Germinal center (tissue), 1 donor: ENCODE measurements at places on chromosomes 16 and 17.
A peak's percentile ranks its signal among the peaks of the same experiment; 100 is the strongest.

- DNase-seq: no peak
Observed at GRCh38 chr17:67129283-67129682, 84.9 kb downstream of the CACNG1 start.

DNA sequence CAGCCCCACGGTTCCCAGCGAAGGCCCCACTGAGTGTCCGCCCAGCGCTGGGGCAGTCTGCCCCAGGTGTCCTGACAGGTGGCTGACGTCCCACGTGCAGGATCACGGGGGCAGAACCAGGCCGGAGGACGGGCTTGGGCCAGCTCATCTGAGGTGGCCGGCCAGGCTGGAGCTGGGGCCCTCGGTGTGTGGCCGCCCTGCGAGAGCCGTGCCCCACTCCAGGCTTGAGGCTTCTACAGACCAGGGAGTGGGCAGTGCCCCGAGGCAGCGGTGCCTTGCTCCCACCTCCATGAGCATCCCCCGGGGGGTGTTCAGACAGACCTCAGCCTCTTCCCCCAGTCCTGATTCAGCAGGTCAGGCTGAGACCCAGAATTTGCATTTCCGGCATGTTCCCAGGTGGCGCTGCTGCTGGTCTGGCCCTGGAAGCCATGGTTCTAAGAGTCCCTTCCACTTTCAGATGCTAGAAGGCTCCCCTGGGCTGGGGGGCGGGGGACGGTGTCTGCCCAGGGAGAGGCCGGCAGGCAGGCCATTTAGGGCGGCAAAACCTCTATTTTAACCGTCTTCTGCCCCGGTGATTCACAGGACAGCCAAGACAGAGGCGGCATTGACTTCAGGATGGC, 35.4 kb upstream of the PABPN1L start:
- no peak for DNase-seq

- peak; percentile 55 for DNase-seq
Observed at GRCh38 chr16:80580109-80580832, 39.5 kb downstream of the DYNLRB2 start.

DNA sequence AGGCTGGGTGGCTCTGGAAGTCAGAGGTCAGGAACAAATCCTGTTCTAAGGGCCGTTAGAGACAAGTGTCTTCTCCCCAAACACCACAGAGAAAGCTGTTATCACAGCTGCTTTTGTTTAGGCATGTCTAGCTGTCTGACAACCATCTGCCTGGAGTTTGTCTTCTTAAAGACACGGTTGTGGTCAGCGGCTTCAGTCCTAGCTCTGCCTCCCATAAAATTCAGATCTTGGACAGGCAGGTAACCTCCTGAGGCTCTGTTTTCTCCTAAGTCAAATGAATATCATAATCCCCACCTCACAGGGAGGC, 2.3 kb upstream of the ITGA3 start:
- no peak for DNase-seq

- DNase-seq: no peak
Observed at GRCh38 chr16:75535901-75536300, at the start of gene CHST5. CHST5 (minus strand) TSS chr16:75536108; CDS start chr16:75530384, 5,724 bp downstream.

DNA sequence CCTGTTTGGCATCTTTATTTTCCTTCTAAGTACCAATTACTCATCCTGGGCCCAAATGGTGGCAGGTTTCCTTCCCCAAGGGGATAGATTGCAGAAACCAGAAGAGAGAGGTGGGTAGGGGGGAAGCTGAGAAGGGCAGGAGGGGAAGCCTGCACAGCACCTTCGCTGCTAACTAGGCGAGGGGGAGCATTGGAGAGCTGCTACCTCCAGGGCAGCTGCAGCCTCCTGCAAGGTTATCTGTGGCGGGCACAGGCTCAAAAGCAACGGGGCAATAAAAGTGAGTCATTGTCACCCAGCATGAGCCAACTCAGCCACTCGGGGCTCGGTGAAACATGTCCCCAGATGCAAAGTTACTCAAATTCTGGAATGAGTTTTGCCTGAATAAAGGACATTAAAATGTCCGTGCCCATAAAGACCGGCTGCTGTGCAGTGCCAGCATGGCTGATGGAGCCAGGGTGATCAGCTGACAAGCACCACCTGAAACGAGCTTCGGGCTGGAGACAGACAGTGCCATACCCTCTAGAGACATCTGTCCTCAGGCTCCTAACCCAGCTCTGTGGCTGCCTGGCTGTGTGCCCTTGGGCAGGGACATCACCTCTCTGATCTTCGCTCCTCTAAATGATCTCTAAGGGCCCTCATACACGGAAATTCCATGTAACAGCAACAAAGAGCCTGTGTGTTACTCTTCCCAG, 68.1 kb upstream of the GRIN2A start:
- DNase-seq: no peak

DNA sequence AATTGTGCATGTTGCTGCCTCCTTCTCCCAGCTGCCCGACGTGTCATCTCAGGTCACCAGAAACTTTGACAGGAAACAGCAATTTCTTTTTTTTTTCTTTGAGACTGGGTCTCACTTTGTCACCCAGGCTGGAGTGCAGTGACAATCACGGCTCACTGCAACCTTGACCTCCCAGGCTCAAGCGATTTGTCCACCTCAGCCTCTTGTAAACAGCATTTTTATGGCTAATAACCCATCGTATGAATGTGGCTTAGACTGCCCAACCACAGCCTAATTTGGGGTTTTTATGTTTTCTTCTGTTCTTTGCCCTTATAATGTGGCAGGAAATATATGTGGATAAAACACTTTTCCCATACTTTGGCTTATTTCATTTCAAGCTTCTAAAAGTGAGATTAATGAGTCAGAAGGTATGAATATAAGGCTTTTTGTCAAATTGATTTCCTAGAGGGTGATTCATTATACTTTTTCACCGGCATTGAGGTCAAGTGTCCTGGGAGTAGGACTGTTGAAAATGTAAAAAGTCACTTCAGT, 31.0 kb upstream of the SLC5A10 start:
- no peak for DNase-seq

DNA sequence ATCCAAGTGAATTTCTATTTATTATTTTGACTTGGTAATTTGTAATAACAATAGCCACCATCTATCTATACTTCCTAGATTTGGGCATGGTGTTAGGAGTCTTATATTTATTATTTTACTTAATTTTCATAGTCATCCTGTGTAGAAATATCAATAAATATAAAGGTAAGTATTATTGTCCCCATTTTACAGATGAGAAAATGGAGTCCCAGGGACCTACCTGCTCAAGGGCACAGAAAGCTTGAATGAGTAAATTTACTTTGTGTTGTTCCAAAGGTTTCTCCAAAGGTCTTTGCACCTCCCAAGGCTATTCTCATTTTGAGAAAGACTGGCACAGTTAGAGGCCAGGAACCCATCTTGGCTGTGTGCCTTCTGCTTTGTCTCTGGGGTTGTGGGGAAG, 738.3 kb downstream of the WWOX start:
- no peak for DNase-seq

DNA sequence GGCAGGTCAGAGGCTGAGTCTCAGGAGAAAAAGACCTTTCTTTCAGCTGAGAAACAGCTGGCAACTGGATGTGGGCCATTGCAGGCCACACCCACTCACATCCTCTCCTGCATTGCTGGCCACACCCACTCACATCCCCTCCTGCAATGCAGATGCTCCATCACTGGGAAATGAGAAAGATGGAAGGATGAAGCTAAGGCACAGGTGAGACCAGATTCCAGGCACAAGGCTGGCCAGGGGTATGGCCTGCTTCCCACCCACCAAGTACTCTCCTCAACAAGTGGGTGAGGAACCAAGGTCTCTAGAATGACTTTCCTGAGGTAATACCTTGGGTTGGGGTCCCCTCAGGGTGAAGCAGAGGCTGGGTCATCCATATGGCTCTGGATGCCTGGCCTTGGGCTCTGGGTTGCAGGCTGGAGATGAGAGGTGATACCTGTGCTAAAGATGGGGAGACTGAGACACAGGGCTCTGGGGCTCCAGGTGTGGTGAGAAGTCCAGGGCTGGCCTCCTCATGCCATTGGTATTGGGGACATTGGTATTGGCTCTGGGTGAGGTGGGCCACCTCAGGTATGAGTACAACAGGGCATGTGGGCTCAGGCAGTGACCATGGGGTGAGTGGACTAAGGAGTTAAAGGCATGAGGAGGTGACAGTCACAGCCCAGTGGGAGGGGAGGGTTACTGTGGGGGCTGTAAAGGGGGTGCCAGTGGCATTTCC, 1726.8 kb downstream of the TP53TG3F start:
- DNase-seq: no peak

- DNase-seq: no peak
Observed at GRCh38 chr16:67470359-67470758, 10.6 kb downstream of the ATP6V0D1 start.
